Aorta (tissue), 5 donors: ENCODE measurements at places on chromosomes 12 and 14. TPM values are rescaled to one million over a fixed set of nuclear protein-coding genes. Genes with fewer than 3 reads are reported as not detected.

DNA sequence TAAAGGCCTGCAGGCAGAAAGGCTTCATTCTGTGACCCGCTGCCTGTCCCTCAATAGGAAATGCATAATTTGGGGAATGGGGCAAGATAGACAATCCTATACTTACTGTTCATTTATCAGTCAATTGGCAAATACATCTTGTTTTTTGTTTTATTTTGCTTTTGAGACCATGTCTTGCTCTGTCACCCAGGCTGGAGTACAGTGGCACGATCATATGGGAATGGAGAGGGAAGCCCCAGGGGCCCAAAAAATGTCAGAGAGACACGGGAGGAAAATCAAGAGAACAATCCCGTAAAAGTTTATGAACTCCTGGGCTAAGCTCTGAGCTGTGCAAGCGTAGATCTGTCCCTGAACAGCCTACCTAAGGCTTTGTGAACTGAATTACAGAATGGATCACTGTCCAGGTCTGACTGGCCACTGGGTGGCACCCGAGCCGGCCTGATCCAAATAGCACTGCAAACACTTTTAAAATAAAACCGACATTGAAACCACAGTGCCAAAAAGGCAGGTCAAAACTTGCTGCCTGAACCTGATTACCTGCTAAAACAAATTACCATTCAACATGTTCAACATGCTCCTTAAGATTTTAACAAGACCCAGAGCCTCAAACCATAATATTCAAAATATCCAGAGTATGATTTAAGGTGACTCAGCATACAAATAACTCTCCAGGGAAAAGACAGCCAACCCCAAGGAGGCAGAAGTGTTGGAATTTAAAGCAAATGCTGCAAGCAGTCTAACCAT, 11.8 kb downstream of the COPS7A start:
- DNase-seq: no peak

DNA sequence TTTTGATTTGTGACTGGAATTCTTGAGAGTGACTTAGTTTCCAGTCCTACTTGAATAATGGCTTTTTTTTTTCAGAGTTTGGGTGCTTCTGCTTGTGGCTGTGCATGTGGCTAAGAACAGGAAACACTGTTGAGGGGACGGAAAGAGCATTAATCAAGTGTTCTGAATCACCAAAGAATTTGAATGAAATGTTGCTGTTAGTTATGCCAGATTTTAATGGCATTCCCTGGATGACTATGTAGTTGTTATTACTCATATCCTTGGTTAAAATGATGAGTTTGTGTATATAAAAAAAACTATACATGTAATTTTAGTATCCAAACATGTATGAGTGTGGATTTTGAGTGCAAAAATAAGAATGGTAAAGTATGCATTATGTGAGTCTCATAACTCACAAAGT, 347.9 kb downstream of the BCAT1 start:
- DNase-seq: no peak

C12orf76 gene
- 18.1 TPM for total RNA-seq

- DNase-seq: peak; percentile 75
Measured at GRCh38 chr12:105053116-105053572, 31.1 kb downstream of the ALDH1L2 start.

DNA sequence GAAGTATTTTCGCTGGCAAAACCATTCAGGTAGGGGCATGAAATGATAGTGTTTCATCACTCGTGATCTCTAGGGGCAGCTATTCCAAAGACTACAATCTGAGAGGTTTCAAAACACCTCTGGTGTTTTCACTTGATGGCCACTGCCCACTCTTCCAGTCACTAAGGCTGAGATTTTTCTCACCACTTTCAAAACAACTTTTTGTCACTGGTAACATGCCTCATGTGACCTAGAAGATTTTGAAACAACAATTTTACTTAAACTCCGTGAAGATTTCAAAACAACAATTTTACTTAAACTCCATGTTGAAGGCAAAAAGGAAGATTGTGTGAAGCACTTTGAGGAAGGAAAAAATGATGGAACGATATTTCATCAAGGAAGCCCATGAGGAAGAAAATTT, 1.2 kb upstream of the IRAK3 start:
- no peak for DNase-seq

ACTR10 gene
- 66.9 TPM for total RNA-seq

PLEKHG7 gene
- total RNA-seq: not detected

- DNase-seq: no peak
Measured at GRCh38 chr14:56195704-56196103, 77.5 kb downstream of the PELI2 start.
